Tibial nerve (tissue), 4 donors: ENCODE measurements at places on chromosomes 12 and 14.

DNA sequence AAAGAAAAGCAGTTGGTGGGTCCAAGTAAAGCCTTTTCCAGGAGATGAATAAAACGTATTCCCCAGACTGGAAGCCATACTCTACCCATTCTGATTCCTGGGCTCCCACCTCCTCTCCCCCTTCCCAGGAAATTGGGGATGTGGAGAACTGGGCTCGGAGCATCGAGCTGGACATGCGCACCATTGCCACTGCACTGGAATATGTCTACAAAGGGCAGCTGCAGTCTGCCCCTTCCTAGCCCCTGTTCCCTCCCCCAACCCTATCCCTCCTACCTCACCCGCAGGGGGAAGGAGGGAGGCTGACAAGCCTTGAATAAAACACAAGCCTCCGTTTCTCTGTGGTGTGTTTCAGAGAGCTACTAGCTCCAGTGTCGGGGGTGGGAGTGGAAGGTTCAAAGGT, 822 bp upstream of the RDH5 start:
- no peak for DNase-seq

- no peak for DNase-seq
Measured at GRCh38 chr14:91187271-91187670, 57.2 kb downstream of the GPR68 start.

DNA sequence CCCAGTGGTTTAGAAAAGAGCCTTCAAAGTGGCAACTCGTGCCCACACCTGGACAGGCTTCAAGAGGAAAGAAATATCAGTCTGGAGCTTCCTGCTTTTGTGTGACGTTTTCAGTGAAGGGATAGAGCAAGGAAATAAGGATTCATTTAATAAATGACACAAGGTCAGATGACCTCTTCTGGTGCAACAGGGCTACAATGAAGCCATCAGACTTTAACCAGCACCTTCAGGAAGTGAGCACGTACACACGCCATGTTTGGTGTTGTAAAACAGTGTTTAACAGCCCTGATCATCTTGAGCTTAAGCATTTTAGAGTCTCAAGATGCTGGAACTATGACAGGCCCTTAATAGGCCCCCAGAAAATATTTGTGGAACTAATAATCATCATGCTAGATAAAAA, 59.1 kb downstream of the CCDC60 start:
- DNase-seq: no peak

GRCh38 chr12:95553197-95553943, 2.1 kb upstream of the USP44 start:
- DNase-seq: no peak

- DNase-seq: no peak
Measured at GRCh38 chr12:41621291-41621690, 433.2 kb downstream of the PDZRN4 start.

- no peak for DNase-seq
Measured at GRCh38 chr12:116018282-116018681, 259.2 kb downstream of the MED13L start.

DNA sequence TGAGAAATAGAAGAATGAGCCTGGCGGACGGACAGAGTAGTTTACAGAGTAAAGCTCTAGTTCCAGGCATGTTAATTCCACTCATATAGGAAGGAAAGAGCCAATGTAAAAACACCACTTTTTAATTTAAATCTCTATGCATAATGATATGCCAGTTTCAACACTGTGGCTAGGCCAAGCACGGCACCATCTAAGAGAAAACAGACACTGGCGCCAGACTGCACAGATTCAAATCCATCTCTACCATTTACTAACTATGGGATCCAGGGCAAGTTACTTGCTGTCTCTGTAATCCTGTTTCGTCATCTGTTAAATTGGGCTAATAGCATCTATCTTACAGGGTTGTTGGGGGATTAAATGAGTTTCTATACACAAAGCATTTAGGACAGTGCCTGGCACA, 27.5 kb downstream of the RMST start:
- DNase-seq: no peak

DNA sequence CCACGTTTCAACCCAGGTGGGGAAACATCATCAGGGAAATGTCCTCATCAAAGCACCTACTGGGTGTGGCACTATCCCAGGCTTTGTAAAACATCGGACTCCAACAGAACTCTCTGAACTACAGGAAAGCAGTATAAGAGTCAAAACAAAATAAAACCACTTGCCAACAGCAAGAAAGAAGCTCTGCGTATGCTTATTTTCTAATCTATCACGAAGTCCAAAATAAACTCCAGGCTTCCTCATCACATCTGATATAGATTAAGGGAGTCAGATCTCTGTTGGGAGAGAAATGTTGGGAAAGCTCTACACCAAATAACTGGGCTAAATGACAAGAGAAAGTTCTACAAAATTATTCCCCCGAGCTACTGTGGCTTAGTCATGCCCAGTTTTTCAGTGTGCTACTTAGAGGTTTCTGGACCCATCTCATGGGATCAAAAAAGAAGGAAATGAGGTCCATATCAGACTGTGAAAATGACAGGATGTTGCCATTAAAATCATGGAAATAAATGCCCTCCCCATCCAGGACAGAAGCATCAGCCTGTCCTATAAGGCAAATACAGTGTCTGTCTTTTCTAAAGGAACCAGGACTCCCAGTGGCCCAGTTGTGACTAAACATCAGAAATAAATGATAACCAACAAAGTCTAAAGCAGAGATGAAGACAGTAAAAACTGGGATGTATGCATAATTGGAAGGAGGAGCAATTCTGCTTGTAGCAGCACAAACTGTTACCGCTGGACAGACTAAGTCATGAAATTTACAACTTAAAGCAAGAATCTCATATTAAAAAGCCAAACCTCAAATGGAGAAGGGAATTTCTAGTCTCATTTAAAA, 149.5 kb downstream of the STXBP6 start:
- DNase-seq: no peak

- no peak for DNase-seq
Measured at GRCh38 chr14:23354990-23355389, 2.3 kb upstream of the SLC22A17 start.

GRCh38 chr14:72646861-72647528, 246.9 kb downstream of the DPF3 start:
- no peak for DNase-seq

DNA sequence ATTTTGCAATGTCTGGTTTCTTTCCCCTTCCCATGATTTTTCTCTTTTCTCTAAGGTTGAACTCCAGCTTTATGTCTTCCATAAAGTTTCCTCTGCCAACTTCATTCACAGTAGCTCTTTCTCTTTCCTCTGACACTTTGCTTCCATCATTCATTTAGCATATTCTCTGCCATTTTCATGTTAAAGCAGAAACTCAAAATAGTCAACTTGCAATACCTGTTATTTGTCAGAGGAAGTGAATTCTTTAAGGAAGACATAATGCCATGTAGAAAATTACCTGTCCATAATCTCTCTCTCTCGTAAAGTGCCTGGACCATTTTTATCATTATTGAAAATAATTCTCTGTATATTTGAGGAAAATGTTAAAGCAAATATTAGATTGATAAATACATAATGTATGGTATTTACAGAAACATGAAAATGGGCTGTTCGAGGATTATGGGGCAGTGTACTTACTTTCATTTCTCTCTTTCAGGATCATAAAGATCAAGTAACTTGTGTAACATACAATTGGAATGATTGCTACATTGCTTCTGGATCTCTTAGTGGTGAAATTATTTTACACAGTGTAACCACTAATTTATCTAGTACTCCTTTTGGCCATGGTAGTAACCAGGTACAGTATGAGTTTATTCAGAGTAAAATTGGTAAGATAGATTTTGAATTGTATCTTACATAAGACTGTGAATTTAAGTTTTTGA, 12.6 kb downstream of the NEDD1 start:
- no peak for DNase-seq

DNA sequence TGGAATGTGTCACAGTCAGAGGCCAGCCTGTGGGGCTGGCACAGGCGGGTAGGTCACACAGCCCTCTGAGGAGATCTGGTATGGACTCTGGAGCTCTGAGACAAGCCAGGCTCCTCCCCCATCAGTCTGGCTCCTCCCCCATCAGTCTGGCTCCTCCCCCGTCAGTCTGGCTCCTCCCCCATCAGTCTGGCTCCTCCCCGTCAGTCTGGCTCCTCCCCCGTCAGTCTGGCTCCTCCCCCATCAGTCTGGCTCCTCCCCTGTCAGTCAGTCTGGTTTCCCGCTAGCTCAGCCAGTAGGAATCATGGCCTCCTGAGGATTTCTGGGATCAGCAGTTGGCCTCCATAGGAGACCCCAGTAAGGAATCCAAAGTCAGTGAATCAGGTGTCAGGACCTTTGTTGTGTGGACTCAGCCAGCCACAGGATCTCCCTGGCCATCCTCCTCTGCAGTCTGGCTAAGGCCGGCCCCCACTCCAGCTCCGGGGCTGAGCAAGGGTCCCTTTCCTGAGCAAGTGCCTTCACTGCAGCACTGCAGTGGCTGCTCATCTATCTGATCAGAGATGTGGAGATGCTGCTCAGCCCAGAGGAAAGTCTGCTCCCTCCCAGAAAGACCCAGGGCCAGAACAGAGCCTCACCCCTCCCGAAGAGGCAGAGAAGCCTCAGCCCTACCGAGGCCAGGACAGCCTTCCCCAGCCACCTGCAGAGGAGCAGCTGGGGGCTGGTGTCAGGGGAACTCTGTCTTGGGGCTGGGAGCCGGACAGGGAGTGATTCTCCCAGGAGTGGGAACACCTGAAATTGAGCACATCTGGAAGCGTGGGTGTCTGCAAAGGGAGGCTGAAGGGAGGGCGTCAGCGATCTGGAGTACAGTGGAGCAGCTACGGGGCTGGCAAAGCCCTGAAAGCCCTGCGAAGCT, 35.7 kb downstream of the IQSEC3 start:
- DNase-seq: no peak

GRCh38 chr12:13474381-13474780, 277.9 kb downstream of the EMP1 start:
- no peak for DNase-seq

- DNase-seq: no peak
Measured at GRCh38 chr14:77026166-77026929, 2.2 kb downstream of the IRF2BPL start.

DNA sequence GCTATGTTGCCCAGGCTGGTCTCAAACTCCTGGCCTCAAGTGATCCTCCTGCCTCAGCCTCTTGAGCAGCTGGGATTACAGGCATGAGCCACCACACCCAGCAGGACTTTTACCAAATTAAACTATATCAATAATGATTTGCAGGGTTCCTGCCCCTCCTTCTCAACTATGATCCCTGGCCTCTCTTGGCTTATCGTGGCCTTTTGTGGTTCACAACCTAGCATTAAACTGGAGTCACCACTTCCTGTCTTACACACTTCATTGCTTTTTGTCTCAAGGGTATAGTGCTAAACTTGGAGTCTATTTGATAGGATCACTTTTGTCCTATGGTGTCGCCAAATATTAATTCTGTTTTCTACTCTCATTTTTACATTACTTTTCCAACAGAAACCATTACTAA, 64.5 kb downstream of the SEC23A start:
- no peak for DNase-seq

DNA sequence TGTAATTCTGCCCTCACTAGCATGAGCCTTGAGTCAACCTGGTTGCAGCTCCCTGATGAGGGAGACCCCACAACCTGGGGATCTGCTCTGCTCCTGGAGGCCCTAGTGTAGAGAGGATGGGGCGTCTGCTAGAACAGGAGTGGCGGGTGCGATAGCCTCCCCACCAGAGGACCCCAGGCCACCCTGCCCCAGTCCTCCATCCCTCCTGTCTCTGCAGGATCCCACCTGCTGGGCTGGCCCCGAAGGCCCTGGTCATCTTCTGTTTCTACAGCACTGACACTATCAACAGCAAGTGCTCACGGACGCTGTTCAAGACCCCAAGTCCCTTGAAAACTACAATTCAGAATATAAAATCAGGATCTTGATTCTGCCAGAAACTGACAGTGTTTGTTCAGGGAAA, 15.2 kb downstream of the ANHX start:
- no peak for DNase-seq

DNA sequence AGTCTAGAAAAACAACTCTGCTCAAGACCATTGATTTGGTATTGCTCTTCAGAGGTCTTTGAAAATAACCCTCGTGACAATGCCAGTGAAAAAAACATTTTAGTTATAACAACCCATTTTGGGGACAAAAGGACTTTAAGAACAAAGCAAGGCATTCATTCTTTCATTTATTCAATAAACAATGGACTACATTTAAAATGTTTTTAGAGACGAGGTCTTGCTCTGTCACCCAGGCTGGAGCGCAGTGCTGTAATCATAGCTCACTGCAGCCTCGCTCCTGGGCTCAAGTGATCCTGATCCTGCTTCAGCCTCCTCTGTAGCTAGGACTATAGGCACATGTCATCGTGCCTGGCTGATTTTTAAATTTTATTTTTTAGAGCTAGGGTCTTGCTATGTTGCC, 7.7 kb upstream of the KICS2 start:
- DNase-seq: no peak

- DNase-seq: no peak
Measured at GRCh38 chr14:70086685-70087379, 101.9 kb downstream of the SLC8A3 start.

- DNase-seq: no peak
Measured at GRCh38 chr14:48384821-48385220, 709.4 kb upstream of the MDGA2 start.

DNA sequence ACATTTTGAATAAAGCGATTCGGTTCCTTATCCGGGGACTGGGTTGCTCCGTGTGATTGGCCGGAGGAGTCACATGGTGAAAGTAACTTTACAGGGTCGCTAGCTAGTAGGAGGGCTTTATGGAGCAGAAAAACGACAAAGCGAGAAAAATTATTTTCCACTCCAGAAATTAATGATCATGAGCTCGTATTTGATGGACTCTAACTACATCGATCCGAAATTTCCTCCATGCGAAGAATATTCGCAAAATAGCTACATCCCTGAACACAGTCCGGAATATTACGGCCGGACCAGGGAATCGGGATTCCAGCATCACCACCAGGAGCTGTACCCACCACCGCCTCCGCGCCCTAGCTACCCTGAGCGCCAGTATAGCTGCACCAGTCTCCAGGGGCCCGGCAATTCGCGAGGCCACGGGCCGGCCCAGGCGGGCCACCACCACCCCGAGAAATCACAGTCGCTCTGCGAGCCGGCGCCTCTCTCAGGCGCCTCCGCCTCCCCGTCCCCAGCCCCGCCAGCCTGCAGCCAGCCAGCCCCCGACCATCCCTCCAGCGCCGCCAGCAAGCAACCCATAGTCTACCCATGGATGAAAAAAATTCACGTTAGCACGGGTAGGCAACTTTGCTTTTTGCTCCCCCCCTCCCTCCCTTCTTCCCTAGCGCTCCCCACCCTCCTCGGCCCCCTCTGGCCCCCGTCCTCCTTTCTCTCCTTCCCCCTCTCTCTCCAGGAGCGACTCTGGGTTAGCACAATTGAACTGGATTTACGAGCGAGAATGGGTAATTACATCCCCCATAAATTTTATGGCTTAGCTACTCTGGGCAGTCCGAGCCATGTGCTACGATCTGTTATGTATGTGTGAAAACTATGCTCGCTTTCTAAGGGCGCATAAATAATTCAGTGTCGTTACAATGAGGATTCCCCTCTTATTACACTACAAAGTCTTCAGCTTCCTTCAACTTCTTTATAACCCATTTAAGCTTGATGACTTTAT, at the start of gene HOXC4:
Gene HOXC4 (plus strand): TSS at position 85 of the 991 bp plus-strand sequence. CDS start 88 bp downstream, at position 173.
- DNase-seq: no peak
